GM12878 (cell line): ENCODE measurements at places on chromosomes 2 and 18.

- H3K36me3 ChIP-seq, result no peaks in the 10 kb centered on the region
- no peak overlapping the region for H3K27ac ChIP-seq
- no peaks in the 10 kb centered on the region for H3K27me3 ChIP-seq
- DNase-seq, result peak; percentile 64
- H3K4me3 ChIP-seq, result peak overlapping the region; percentile 23; the same call in 1 of the 2 replicates
- peaks cover 10% of the 10 kb centered on the region for H3K4me1 ChIP-seq
These were observed 31.7 kb downstream of the HRH4 start for GRCh38 chr18:24491927-24492834.

GRCh38 chr2:62511636-62512035 lies 5.6 kb upstream of the TMEM17 start:
- no peaks in the 10 kb centered on the region for H3K27me3 ChIP-seq
- no peaks in the 10 kb centered on the region for H3K36me3 ChIP-seq
- H3K4me3 ChIP-seq, result no peak overlapping the region
- no peak overlapping the region for H3K27ac ChIP-seq

DNA sequence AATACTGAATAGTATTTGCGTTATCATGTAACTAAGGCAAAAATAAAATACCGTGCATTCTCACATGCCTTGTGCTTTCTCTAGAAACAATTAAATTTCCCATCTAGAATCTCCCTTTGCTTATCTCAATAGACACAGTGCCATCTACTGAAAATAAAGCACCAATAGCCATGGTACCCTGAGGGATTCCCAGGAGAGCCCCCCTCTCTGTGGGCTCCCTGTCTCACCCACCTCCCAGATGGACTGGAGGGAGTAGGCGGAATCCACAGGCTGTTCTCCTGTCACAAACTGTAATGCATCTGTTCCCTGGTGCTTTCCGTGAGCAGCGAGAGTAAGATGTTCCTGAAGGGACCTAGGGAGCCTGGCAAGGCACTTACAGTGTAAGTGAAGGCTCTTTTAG lies 112.4 kb upstream of the UPP2 start:
- no peak overlapping the region for H3K4me3 ChIP-seq
- H3K27ac ChIP-seq, result no peak overlapping the region
- no peaks in the 10 kb centered on the region for H3K4me1 ChIP-seq
- no peak for DNase-seq
- no peaks in the 10 kb centered on the region for H3K36me3 ChIP-seq
- no peaks in the 10 kb centered on the region for H3K27me3 ChIP-seq

DNA sequence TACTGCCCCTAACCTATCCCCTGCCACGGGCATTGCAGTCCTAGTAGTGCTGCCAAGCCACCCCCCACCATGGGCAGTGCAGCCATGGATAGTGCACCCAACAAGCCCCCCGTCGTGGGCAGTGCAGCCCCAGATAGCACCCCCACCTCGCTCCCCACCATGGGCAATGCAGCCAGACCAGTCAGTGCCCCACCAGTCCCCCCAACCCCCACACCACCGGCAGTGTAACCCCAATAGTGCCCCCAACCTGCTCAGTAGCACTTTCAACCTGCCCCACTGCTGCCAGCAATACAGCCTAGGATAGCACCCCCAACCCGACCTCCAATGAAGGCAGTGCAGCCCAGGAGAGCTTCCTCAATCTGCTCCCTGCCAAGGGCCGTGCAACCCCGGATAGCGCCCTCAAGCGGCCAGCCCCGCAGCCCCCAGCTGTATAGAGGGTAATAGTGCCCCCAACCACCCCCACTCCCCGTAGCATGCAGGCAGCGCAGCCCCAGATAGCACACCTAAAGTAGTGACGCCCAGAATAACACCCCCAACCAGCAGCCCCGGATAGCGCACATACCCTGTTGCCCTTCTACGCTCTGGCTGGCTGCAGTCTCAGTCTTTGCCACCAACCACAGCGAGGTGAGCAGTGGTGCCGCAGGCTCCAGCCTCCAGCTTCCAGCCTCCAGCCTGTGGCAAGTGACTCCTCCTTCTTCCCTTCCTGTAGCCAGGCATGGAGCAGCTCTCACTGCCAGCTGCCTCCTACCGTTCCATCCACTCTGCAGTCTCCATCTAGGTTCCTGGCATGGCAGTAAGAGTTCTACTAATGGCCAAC lies 45.4 kb upstream of the ANKRD62 start:
- no peaks in the 10 kb centered on the region for H3K27me3 ChIP-seq
- H3K4me1 ChIP-seq, result peaks cover 32% of the 10 kb centered on the region

GRCh38 chr2:31260870-31261269 lies 26.9 kb downstream of the EHD3 start:
- peaks cover 32% of the 10 kb centered on the region for H3K4me1 ChIP-seq
- H3K27ac ChIP-seq, result no peak overlapping the region
- H3K36me3 ChIP-seq, result no peaks in the 10 kb centered on the region; the same call in 1 of the 2 replicates
- no peak overlapping the region for H3K4me3 ChIP-seq

GRCh38 chr18:52903857-52904256 lies 563.9 kb downstream of the DCC start:
- H3K36me3 ChIP-seq, result no peaks in the 10 kb centered on the region
- H3K4me1 ChIP-seq, result no peaks in the 10 kb centered on the region
- no peak overlapping the region for H3K27ac ChIP-seq
- no peaks in the 10 kb centered on the region for H3K27me3 ChIP-seq
- DNase-seq, result no peak

- no peaks in the 10 kb centered on the region for H3K4me1 ChIP-seq
- H3K27me3 ChIP-seq, result no peaks in the 10 kb centered on the region
- H3K36me3 ChIP-seq, result no peaks in the 10 kb centered on the region
- no peak for DNase-seq
These were observed 162.5 kb upstream of the RPRM start for GRCh38 chr2:153641046-153641445.
